IPS DF 6.9 (cell line): ENCODE measurements at places on chromosomes 3 and 15.

DNA sequence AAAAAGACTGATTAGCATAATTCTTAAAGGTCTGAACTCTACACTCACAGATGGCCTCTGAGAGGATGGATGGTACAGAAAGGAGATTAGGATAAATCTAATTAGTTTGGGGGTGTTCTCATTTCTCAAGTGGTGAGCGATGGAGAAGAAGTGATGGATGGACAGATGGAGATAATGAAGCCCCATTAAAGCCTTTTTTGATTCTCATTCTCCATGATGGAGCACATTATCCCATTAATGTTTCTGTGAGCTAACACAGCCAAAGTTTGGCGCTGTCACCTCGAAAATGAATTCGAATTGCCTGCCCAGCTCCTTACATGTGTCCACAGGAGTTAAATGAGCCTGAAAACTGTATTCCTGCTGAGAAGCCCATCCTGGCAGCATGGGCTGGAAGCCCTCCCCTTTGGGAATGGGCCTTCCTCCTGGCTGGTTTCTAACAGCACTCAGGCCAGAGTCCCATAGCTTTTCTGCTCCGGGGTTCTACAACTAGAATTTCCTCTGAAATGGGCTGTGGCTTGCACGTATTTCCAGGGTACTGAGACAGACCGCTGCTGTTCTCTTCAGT, 726.0 kb upstream of the CFAP20DC start:
- no peaks in the 10 kb centered on the region for H3K27me3 ChIP-seq
- no peaks in the 10 kb centered on the region for H3K4me1 ChIP-seq
- no peaks in the 10 kb centered on the region for H3K36me3 ChIP-seq
- H3K27ac ChIP-seq: no peak overlapping the region
- H3K4me3 ChIP-seq: no peak overlapping the region
- DNase-seq: no peak

- no peak overlapping the region for H3K27ac ChIP-seq
- H3K36me3 ChIP-seq: peaks cover 14% of the 10 kb centered on the region; the same call in 1 of the 2 replicates
- H3K4me3 ChIP-seq: no peak overlapping the region
- no peak for DNase-seq
Measured at GRCh38 chr15:82531496-82532382, 8.5 kb downstream of the RPS17 start.

GRCh38 chr15:68679961-68680371, 101.2 kb downstream of the CORO2B start:
- DNase-seq: no peak
- H3K4me3 ChIP-seq: no peak overlapping the region
- no peaks in the 10 kb centered on the region for H3K4me1 ChIP-seq
- H3K27ac ChIP-seq: no peak overlapping the region
- H3K27me3 ChIP-seq: no peaks in the 10 kb centered on the region

DNA sequence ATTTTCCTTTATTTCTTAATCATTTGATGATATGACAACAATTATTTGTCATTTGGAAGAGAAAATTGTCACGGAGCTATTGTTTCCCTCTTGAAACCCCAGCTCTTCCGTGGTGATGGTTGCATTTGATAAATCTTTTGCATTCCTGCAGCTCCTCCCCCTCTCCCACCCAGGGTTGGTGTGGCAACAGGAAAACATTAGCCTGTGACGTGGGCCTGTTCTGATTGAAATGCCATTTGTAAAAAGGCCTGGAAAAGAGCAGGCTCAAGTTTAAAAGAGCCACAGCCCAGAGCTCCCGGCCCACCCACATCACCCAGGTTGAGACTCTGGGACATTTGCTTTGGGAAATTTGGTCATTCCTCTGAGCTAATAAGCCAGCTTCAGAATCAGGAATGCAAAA, 282.5 kb downstream of the RPLP1 start:
- H3K4me3 ChIP-seq: no peak overlapping the region
- H3K27ac ChIP-seq: no peak overlapping the region
- no peaks in the 10 kb centered on the region for H3K4me1 ChIP-seq
- no peaks in the 10 kb centered on the region for H3K36me3 ChIP-seq

- no peaks in the 10 kb centered on the region for H3K36me3 ChIP-seq
- H3K27me3 ChIP-seq: no peaks in the 10 kb centered on the region
- no peak overlapping the region for H3K27ac ChIP-seq
- no peaks in the 10 kb centered on the region for H3K4me1 ChIP-seq
- DNase-seq: no peak
- no peak overlapping the region for H3K4me3 ChIP-seq
Measured at GRCh38 chr3:158221426-158221825, 111.5 kb downstream of the RSRC1 start.

DNA sequence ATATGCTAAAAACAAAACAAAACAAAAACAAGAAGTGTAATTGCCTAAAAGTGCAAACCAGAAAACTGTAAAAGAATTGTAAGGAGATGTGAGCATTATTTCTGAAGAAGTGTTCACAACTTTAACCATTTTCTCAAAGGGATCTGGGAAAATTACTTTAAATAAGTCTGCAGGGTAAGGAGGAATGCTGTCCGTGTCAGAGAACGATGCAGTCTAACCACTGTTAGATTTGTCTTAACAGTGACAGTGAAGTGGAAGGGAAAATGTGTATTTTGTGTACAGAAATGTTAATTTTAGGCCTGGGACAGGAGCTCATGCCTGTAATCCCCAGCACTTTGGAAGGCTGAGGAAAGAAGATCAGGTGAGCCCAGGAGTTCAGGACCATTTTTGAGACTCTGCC, 95.7 kb downstream of the DLG1 start:
- 0 out of 2 replicates have a peak, but pooled peaks cover 1% of the 10 kb centered on the region for H3K4me1 ChIP-seq
- DNase-seq: no peak
- H3K27ac ChIP-seq: no peak overlapping the region

GRCh38 chr3:176561826-176562225, 635.5 kb downstream of the TBL1XR1 start:
- no peak overlapping the region for H3K27ac ChIP-seq
- no peaks in the 10 kb centered on the region for H3K36me3 ChIP-seq
- no peak overlapping the region for H3K4me3 ChIP-seq
- H3K27me3 ChIP-seq: no peaks in the 10 kb centered on the region
- no peak for DNase-seq

- H3K4me1 ChIP-seq: 0 out of 2 replicates have a peak, but pooled peaks cover 1% of the 10 kb centered on the region
- H3K27ac ChIP-seq: no peak overlapping the region
- H3K27me3 ChIP-seq: no peaks in the 10 kb centered on the region
- no peak for DNase-seq
- H3K36me3 ChIP-seq: no peaks in the 10 kb centered on the region; the same call in 1 of the 2 replicates
Measured at GRCh38 chr3:196793246-196793645, 53.6 kb downstream of the PAK2 start.

DNA sequence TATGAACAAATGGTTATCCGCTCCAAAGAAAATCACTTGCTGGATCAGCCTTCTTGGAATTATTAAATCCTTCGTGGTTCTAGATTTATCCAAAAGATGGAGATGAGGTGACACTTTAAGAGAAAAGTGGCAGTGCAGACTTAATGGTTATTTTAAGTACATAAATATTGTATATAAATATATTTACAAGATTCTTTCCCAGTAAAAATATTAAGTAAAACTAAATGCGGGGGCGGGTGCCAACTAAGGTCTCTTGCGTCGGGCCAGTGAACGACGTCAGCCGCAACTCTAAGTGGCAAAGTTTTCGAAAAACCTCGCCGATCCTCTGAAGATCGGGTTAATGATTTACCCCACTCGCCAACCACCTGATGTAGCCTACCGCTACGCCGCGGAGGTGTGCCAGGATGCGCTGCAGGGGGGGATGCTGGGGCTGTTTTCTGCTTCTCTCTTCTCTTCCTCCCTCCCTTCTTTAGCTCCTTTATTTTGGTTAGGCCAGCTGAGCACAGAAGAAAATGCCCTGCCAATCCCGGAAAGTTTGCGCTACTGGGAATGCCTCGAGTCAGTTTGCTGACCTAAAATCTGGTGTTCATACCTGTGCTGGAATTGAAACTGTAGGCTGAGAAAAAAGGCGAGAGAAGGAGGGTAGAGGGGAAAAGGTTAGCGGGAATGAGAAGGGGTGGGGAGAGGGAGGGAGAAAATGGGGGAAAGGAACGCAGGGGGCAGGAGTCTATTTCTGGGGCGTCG, 7.6 kb upstream of the FOXB1 start:
- peaks cover 5% of the 10 kb centered on the region for H3K4me1 ChIP-seq
- H3K27me3 ChIP-seq: peaks cover 3% of the 10 kb centered on the region; the same call in 1 of the 2 replicates
- no peak overlapping the region for H3K27ac ChIP-seq
- no peaks in the 10 kb centered on the region for H3K36me3 ChIP-seq

- no peaks in the 10 kb centered on the region for H3K36me3 ChIP-seq
- peaks cover 7% of the 10 kb centered on the region; the same call in 1 of the 2 replicates for H3K4me1 ChIP-seq
- DNase-seq: no peak
- H3K4me3 ChIP-seq: no peak overlapping the region
- no peak overlapping the region for H3K27ac ChIP-seq
- H3K27me3 ChIP-seq: no peaks in the 10 kb centered on the region; the same call in 1 of the 2 replicates
Measured at GRCh38 chr3:119352034-119352609, 57.9 kb downstream of the ARHGAP31 start.

GRCh38 chr3:15377961-15378791, 45.8 kb upstream of the SH3BP5 start:
- H3K4me3 ChIP-seq: no peak overlapping the region
- H3K27me3 ChIP-seq: no peaks in the 10 kb centered on the region
- H3K36me3 ChIP-seq: no peaks in the 10 kb centered on the region

- peaks cover 5% of the 10 kb centered on the region; the same call in 1 of the 2 replicates for H3K36me3 ChIP-seq
- DNase-seq: no peak
- no peak overlapping the region for H3K27ac ChIP-seq
- H3K4me1 ChIP-seq: peaks cover 7% of the 10 kb centered on the region
- no peak overlapping the region for H3K4me3 ChIP-seq
Measured at GRCh38 chr3:45683417-45684326, 5.5 kb upstream of the SACM1L start.

- H3K36me3 ChIP-seq: no peaks in the 10 kb centered on the region
- no peaks in the 10 kb centered on the region for H3K27me3 ChIP-seq
- no peak overlapping the region for H3K27ac ChIP-seq
Measured at GRCh38 chr3:148319161-148319915, 378.4 kb upstream of the AGTR1 start.

DNA sequence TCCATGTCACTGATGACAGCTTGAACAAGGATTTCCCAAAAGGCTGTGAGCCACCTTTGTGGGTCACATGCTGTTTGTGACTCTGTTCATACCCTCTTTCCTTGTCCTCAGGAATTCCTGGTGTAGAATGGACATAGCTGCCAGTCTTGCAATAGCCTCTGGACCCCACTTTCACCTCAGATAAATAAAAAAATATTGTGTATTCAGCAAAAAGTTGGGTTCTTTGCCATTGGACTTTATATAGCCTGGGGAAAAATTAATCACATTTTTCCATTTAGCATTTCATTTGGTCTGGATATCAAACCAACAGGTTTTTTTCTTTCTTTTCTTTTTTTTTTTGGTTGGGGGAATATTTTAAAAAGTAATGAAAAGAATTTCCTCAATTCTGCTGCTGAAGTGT, 144.8 kb downstream of the PDCD6IP start:
- H3K4me3 ChIP-seq: no peak overlapping the region
- H3K36me3 ChIP-seq: no peaks in the 10 kb centered on the region
- H3K4me1 ChIP-seq: peaks cover 2% of the 10 kb centered on the region; the same call in 1 of the 2 replicates
- no peak for DNase-seq

DNA sequence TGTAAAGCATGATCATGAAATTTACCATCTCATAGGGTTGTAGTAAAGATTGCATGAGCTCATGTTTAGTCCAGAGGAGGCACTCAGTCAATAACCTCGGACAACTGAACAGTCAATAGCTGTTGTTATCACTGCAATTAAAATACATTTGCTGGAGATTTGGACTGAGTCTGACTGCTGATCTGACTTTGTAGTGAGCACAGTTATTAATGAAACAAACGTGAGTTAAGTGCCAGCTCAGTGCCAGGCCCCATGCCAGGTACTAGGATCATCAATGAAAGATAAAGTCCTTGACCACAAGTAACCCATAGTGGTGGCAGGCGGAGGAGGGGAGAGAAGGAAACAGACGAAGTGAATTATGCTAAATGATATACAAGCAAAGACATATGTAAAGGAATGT, 43.7 kb upstream of the PRICKLE2 start:
- no peaks in the 10 kb centered on the region for H3K27me3 ChIP-seq
- DNase-seq: no peak
- H3K4me1 ChIP-seq: peaks cover 2% of the 10 kb centered on the region; the same call in 1 of the 2 replicates
